ENCODE measurements at places on chromosomes 2 and 18. TPM values are rescaled to one million over a fixed set of nuclear protein-coding genes. Genes with fewer than 3 reads are reported as not detected.

Gene CD8B2
- total RNA-seq, result not detected

Gene GPR35
- 1.5 TPM for total RNA-seq

Gene NEU4
- not detected for total RNA-seq

Gene SLC9A4
- total RNA-seq, result not detected

Gene SP140
- total RNA-seq, result 0.36 TPM

Gene ICOS
- total RNA-seq, result not detected

Gene RSAD2
- total RNA-seq, result 0.72 TPM

Gene CAPG
- total RNA-seq, result 140 TPM

Gene GKN1
- total RNA-seq, result 0.29 TPM

Gene RAX
- total RNA-seq, result not detected

DNA sequence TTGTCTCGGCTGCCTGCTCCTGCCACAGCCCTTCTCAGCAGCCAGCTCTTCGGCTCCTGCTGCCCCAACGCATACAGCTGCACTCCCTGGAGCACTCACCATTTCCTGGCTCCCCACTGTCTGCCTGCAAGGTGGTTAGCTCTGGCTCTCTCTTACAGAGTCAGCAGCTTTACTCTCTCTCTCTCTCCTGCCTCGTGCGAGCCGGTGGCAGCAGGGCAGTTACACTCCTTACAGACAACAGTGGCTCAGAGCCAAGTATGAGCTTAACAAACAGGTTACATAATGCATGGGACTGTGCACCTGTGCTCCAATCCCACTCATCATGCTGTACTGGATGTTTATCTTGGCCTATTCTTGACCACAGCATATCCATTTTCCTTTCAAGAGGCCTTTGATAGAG, 47.4 kb upstream of the DNAJC10 start:
- no peak overlapping the region for H3K27ac ChIP-seq
- H3K36me3 ChIP-seq, result no peaks in the 10 kb centered on the region
- no peak overlapping the region for H3K4me3 ChIP-seq
- no peaks in the 10 kb centered on the region for H3K27me3 ChIP-seq
- H3K4me1 ChIP-seq, result peaks cover 3% of the 10 kb centered on the region
- no peak for DNase-seq

DNA sequence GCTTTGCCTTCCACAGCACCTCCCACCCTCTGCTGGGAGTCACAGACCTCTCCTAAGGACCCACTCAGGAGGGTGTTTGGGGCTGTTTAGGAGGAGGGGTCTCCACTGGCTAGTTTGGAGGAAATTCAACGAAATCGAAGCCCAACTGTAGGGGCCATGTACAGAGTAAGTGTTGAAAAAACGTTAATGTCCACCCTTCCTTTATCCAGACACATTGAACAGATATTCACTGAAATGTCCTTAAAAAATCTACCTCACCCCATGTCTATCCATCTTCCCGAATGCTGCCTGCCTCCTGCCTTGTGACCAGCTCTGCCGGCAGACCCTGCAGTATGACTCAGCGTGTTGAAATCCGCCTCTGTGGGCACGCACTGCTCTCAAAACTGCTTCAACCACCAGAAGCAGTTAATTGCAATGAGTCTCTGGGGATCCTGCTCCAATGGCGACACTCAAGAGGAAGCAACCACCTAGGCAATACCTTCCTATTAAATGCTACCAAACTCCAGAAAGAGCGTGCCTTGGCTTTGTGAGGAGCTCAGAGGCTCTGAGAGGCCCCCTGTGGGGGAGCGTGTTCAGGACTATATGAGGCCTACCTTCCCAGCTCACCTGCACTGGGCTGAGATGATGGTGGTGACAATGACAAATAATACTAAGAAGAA, 61.4 kb upstream of the RTN4 start:
- no peaks in the 10 kb centered on the region for H3K27me3 ChIP-seq
- no peak for DNase-seq
- peak overlapping the region; percentile 36 for H3K4me3 ChIP-seq
- peak overlapping the region; percentile 98 for H3K27ac ChIP-seq
- no peaks in the 10 kb centered on the region for H3K36me3 ChIP-seq

DNA sequence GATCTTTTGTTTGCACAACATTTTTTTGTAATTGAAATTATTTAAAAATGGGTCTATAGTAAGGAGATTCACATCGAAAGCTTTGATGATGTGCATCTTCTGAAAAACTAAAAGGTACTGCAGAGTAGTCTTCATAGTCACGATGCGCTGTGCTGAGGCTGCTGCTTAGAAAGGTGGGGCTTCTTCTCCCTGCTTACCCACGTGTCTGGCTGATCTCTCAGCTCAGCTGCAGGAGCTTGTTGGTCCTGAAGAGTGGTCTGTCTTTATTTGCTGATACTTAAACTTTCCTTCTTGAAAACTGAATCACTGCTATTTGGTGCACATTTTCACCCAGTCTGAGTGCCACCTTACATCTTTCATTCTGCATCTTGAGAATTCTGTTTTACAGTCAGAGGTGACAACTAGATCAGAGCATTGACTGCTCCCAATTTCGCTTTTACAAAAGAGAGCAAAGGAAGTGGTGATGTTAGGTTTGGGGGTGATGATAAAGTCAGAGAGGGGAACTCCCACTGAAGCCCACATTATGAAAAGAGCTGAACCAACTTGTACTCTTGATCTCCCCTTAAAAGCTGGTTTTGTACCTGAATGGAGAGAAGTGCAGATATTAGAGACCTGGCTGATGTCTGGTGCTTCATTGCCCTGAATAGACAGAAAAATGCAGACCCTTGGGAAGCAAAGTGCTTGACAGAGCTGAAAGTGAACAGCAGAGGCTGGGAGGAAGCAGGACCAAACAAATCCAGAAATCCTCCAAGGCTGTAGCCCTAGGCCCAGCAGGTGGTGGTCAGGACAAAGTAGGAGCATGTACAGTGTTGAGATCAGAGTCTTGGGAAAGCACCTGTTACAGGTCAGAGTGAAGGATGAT, 984.5 kb downstream of the TSN start:
- no peak overlapping the region for H3K4me3 ChIP-seq
- H3K4me1 ChIP-seq, result no peaks in the 10 kb centered on the region
- DNase-seq, result no peak
- H3K27me3 ChIP-seq, result no peaks in the 10 kb centered on the region
- no peaks in the 10 kb centered on the region for H3K36me3 ChIP-seq

DNA sequence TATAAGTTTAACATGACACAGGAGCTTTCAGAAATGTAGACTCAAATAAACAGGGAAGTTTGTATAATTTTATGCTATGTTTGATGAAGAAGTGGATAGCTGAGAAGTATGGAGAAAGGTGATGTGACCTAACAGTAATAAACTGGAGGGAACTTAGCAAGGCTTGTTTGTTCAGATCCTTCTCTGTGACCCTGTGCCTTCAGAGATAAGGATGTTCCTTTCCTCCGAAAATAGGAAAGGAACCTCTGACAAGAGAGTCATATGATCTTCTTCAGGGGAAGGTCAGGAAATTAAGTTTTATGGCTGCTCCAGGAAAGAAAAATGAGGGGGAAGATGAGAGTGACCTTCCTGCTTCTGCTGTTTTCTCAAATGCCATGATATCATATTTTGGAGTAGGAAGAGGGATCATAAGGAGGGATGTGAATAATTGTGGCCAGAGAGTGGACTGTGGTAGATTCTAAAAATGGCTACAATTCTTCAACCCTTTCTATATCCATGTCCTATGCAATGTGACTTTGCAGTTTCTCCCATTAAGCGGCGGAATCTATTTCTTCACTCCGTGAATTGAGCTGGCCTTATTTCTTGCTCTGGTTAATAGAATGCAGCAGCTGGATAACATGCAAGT, 8.5 kb upstream of the C2orf69 start:
- H3K27me3 ChIP-seq, result no peaks in the 10 kb centered on the region
- H3K27ac ChIP-seq, result no peak overlapping the region
- no peaks in the 10 kb centered on the region for H3K36me3 ChIP-seq

GRCh38 chr2:25825238-25825637, 53.0 kb downstream of the ASXL2 start:
- H3K4me1 ChIP-seq, result peaks cover 10% of the 10 kb centered on the region
- no peak overlapping the region for H3K4me3 ChIP-seq
- no peak overlapping the region for H3K27ac ChIP-seq
- H3K27me3 ChIP-seq, result no peaks in the 10 kb centered on the region
- no peak for DNase-seq
- H3K36me3 ChIP-seq, result no peaks in the 10 kb centered on the region

DNA sequence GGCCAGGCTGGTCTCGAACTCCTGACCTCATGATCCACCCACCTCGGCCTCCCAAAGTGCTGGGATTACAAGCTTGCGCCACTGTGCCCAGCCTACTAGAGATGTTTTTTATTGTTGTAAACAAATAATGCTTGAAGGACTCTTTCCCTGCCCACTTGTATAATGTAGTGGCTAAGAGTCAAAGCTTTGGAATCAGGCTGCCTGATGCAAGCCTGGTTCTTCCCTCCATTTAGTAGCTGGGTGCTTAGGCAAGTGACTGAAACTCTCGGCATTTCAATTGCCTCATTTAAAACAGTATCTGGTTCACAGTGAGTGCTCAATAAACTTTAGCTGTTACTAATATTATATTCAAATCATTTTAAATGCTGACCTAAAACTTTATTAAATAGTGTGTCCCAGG, 264.0 kb upstream of the FBXO11 start:
- H3K27ac ChIP-seq, result no peak overlapping the region
- H3K36me3 ChIP-seq, result no peaks in the 10 kb centered on the region
- DNase-seq, result no peak
- no peaks in the 10 kb centered on the region for H3K27me3 ChIP-seq
- peaks cover 1% of the 10 kb centered on the region for H3K4me1 ChIP-seq

DNA sequence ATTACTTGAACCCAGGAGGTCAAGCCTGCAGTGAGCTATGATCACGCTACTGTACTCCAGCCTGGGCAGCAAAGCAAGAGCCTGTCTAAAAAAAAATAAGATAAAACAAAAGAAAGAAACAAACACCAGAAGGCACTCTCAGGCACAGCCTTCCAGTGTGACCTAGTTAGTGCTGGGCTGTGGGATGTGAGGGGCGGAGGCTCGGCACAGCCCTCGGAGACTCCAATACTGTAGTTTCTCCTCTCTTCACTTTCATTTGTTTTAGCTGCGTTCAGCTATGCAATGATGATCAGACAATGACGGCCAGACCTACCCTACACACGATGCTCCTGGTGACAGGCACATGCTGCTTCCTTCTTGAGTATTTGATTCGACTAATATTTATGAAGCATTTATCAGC, 127.7 kb downstream of the SOCS6 start:
- no peak overlapping the region for H3K27ac ChIP-seq
- no peaks in the 10 kb centered on the region for H3K27me3 ChIP-seq
- H3K36me3 ChIP-seq, result no peaks in the 10 kb centered on the region
- H3K4me3 ChIP-seq, result no peak overlapping the region
- no peak for DNase-seq

DNA sequence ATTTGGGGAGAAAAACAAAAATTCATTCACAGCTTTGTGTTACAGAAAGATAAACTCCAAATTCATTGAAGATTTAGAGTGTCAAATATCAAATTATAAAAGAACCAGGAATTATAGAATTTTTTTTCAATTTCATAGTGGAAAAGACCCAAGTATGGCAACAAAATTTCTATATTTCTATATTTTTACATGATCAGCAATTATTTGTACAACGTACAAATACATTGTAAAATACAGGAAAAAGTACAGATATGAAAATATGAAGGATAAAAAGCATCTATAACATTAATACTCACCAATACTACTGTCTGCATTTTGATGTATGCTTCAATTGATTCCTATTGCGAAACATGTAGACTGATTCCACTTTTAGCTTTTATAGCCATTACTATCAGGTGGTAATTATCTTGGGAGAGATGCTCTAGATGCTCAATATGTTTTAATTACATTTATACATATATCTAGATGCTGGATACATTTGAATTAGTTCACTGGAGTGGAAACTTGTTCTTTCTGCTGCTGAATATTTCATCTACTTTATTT, 4.0 kb downstream of the SH3YL1 start:
- no peak for DNase-seq
- no peaks in the 10 kb centered on the region for H3K4me1 ChIP-seq
- no peak overlapping the region for H3K27ac ChIP-seq

GRCh38 chr2:190875891-190876290, 4.7 kb upstream of the GLS start:
- no peak overlapping the region for H3K27ac ChIP-seq
- no peaks in the 10 kb centered on the region for H3K27me3 ChIP-seq
- H3K36me3 ChIP-seq, result no peaks in the 10 kb centered on the region

DNA sequence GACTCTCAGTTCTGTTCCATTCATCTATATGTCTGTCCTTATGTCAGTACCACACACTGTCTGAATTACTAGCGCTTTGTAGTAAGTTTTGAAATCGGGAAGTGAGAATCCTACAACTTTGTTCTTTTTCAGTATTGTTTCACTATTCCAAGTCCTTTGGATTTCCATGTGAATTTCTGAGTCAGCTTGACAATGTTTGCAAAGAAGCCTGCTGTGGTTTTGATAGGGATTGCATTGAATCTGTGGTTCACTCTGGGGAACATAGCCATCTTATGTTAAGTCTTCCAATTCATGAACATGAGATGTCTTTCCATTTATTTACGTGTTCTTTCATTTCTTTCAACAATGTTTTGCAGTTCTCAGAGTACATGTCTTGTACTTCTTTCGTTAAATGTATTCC, 15.0 kb downstream of the SLC3A1 start:
- peak overlapping the region; percentile 12 for H3K4me3 ChIP-seq
- H3K4me1 ChIP-seq, result peaks cover 26% of the 10 kb centered on the region
- no peak for DNase-seq
- H3K27ac ChIP-seq, result no peak overlapping the region
- H3K27me3 ChIP-seq, result no peaks in the 10 kb centered on the region

GRCh38 chr2:135803278-135803677, 33.7 kb downstream of the LCT start:
- no peak overlapping the region for H3K4me3 ChIP-seq
- no peaks in the 10 kb centered on the region for H3K4me1 ChIP-seq
- DNase-seq, result no peak
- no peaks in the 10 kb centered on the region for H3K27me3 ChIP-seq
- H3K36me3 ChIP-seq, result no peaks in the 10 kb centered on the region

DNA sequence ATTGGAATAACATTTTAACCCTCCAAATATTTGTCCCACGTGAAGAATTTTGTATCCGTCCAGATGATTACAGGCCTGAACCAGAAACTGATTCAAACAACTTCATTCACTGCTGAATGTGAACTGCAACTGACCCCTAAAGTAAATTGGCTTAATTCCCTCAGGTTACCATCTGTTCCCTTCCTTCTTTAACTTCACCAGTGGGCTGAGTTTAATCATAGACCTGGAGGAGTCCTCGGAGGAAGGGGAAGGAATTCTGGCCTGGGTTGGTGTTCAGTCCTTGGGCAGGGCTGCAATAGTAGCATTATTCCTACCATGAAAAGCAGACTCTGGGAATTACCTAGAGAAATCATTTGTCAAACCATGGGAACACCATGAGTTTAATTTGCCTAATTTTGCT, 207.4 kb downstream of the TMEM247 start:
- peaks cover 26% of the 10 kb centered on the region for H3K4me1 ChIP-seq
- DNase-seq, result no peak
- no peaks in the 10 kb centered on the region for H3K36me3 ChIP-seq
- no peak overlapping the region for H3K4me3 ChIP-seq
- no peaks in the 10 kb centered on the region for H3K27me3 ChIP-seq
- H3K27ac ChIP-seq, result no peak overlapping the region

DNA sequence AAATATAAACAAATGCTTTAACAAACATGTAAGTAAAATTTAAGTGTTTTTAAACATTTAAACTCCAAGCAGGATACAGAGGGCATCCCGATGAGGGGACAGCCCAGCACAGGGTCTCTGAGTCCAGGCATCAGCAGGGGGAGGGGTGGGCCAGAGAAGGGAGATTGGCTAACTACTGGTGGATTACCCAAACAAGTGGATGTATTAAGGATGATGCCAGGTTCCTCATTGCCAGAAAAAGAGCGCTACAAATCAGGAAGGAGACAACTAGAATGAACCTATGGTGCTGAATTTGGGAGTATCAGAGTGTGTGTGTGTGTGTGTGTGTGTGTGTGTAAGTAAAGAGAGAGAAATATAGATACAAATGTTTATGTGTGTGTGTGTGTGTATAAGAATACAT, 162.0 kb upstream of the RMP24 start:
- DNase-seq, result no peak
- no peak overlapping the region for H3K27ac ChIP-seq
- H3K27me3 ChIP-seq, result peaks cover 4% of the 10 kb centered on the region
- H3K36me3 ChIP-seq, result no peaks in the 10 kb centered on the region
